ENCODE measurements at places on chromosomes 6 and 20.

DNA sequence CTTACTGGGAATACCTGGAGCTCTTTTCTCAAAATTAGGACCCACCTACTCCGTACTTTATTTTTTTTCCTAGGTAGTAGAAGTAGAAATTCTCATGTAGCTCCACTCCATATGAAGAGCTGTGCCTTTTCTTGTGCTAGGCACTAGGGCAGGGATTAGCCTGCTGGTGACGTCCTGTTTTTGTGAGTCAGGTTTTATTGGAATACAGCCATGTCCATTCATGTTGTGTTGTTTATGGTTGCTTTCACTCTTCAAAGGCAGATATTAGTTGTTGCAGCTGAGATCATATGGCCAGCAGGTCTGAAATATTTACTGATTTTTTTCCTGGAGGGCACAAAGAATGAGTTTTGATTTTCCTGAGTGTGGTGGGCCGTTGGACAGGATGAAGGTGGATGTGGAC lies 20.5 kb downstream of the XRN2 start:
- DNase-seq: no peak

DNA sequence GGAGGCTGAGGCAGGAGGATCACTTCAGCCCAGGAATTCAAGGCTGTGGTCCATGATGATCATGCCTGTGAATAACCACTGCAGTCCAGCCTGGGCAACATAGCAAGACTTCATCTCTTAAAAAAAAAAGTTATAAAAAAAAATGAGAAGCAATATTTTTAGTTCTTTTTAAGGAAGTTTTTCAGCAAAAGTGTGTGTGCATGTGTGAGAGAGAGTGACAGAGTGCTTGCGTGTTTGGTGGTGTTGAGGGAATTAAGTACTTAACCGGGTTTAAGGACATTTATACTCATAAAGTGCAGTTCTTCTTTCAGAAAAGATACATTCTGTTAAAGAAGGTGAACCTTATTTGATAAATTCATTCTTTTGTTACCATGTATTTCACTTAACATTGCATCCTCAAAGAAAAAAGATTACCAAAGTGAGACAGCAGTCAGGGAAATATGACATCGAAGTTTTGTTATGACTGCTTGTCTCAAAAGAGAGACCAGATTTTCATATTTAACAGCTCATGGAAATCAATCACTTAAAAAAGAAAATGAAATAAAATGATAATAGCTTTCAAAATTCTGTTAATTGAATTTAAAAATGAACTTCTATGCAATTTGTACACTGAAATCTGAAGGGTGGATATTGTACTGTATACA lies 254.7 kb downstream of the ARHGAP18 start:
- DNase-seq: peak; percentile 81

- no peak for DNase-seq
Observed at GRCh38 chr6:49462071-49462470, 982 bp downstream of the MMUT start.

DNA sequence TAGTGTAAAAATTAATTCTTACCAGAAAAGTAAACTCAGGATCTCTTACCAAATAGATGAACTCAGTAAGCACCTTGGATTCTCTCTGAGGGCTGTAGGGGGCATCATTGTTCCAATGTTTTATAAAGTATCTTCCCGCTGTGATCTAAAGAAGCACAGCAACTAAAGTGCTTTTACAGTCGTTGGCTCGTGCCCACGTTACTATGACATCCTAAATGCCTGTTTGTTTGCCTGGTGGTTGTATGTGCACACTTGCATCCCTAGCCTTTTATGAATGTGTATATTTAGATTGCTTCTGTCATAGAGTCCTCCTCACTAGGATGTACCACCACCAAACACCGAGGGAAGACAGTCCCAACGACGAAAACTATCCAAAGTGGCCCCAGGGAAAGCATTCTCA lies 34.5 kb downstream of the SLX4IP start:
- DNase-seq: peak; percentile 85

GRCh38 chr20:49630396-49630951 lies 62.5 kb upstream of the PTGIS start:
- no peak for DNase-seq

DNA sequence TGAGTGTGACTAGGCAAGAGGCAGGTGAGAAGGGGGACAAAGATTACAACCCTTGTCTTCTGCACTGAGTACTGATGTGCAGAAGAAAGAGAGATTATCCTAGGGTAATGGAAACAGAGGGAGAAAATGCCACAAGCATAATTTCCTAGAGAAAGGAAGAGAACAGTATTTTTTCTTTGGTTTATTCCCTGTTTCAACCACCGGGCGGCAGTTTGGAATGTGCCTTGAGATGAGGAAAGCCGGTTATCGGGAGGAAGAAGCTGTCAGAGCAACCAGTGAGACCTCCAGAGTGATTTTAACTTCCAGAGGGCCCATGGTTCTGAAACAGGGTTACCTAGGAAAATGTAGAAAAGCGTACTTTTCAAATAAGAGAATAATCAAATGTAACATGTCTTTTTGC lies 121.4 kb downstream of the REV3L start:
- DNase-seq: no peak

GRCh38 chr6:21594416-21595281 lies 1.1 kb downstream of the SOX4 start:
- peak; percentile 42 for DNase-seq

DNA sequence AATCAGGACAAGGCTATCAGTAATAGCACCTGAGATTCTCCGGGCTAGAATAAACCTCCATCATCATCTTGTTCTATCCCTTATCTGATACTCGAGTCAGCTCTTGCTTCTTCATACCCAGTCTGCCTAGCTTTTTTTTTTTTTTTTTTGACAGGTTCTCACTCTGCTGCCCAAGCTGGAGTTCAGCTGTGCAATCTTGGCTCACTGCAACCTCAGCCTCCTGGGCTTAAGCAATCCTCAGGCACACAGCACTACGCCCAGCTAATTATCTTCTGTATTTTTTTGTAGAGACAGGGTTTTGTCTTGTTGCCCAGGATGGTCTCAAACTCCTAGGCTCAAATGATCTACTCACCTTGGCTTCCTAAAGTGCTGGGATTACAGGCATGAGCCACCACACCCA lies 19.5 kb downstream of the SRSF6 start:
- no peak for DNase-seq

DNA sequence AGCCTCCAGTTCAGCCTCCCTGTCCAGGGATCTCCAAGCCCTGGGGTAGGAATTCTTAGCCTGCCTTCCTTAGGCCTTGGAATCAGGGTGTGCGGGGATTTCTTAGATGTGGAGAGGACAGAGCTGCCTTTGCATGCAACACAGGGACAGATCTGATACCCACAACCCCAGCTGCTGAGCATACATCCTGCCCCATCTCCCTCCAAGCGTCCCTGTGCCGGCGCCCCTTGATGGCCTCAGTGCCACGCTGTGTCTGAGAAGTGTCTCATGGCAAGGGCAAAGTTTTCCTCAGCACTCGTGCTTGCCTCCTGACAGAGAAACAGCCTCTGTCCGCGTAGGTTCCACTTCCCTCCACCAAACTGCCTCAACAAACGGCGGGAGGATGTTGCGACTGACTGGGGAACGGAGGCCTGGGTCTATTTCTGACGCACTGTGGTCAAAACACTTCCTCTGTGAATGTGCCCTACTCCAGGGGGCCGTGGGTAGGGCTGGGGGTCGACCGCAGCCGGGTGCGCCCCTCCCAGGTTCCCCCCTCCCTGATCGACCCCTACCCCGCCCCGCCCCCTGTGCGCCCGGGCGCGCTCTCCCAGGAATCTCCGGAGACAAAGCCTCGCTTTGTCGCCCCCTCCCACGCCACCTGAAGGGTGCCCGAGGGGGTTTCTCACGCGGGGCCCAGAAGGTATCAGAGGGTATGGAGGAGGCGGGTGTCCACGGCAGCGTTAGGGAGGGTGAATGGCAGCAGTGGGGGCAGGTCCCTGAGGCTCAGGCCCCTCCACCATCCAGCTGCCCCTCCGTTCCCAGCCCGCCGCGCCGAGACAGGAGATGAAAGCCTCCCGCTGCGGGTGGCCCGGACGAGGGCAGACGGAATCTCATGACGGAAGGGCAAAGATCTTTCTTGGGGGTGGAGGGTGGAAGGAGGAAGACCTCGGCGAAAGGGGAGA lies 806 bp downstream of the MICAL1 start:
- peak; percentile 89 for DNase-seq

- DNase-seq: no peak
Observed at GRCh38 chr20:8834851-8835250, 234.0 kb upstream of the PLCB4 start.

DNA sequence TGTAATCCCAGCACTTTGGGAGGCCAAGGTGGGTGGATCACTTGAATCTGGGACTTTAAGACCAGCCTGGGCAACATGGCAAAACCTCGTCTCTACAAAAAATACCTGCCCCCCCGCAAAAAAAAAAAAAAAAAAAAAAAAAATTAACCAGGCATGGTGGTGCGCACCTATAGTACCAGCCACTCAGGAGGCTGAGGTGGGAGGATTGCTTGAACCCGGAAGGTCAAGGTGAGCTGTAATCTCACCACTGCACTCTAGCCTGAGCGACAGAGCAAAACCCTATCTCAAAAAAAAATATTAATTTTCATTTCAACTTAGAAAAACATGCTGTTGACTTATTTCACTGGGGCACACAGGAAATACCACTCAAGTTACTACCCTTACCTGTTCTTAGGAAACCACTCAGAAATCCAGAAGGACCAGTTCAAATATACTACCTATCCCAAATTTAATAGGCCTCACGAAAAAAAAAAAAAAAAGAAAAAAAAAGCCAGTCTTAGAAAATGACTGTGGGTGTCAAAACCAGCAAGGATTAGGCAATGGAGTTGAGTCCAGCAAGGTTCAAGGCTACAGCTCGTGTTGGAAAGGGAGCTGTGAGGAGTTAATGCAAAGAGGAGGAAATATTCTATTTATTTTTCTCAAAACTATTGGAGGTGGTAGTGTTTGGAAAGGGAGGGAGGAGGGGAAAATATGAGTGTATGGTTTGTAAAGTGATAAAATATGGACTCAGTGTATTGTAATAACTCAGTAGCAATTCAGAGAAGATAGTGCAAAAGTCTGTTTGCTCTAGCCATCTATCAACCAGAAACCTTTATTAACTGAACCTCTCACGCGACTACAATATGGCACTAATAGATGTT lies 33.9 kb upstream of the PIM1 start:
- no peak for DNase-seq

- peak; percentile 10 for DNase-seq
Observed at GRCh38 chr6:33720998-33721397, 9.5 kb upstream of the UQCC2 start.

DNA sequence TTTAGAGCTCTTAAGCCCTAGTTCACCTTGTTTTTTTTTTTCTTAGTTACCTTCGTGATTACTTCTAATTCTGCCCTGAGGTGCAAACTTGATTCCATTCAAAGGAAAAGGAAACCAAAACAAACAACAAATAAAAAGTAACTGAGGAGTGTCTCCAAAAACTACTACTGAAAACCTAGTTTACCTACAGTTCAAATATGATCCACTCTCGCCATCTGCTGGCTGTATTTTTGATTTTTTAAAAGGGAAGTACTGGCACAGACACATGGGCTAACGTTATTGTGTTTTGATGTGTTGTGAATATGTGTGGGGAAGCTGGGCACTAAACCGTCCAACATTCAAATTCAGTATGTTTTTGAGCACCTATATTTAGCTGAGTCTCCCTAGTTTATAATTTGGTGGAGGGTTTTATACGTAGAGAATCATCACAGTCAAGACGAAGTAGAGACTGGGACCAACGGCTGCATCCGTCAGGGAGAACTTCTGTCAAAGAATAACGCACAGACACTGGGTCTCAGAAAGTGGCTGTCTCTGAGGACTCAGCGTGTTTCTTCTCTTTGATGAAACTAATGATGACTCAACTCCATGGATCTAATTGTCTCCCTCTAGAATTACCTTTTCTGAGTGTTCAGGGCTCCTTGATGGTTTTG lies 373.5 kb upstream of the BTBD3 start:
- peak; percentile 71 for DNase-seq

- no peak for DNase-seq
Observed at GRCh38 chr6:13923527-13924145, 1.1 kb upstream of the RNF182 start.

- no peak for DNase-seq
Observed at GRCh38 chr6:5582762-5583161, 321.4 kb downstream of the FARS2 start.

All from MV-4-11 (cell line).